ENCODE measurements at places on chromosomes 7 and 10.

DNA sequence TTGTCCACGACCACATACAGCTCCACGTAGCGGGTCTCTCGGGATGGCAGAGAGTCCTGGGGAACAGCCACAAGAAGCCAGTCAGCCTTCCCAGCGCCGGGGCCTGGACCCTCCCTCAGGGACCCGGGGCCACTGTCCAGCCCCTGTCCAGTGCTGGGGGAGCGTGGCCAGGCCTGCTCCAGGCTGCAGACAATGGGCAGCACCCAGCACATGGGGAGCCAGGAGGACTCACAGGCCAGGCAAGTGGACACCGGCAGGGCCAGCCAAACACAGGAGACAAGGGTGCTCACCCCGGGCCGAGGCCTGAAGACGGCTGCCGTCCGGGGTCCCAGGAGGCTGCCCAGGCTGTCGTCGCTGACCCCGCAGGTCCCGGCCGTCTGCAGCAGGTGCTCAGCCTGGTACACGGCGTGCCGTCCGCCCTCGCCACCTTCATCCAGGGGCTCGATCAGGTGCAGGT lies 3.7 kb downstream of the ADAM8 start:
- no peak for DNase-seq

- no peak for DNase-seq
Observed at GRCh38 chr10:34938399-34938670, 123.2 kb upstream of the PARD3 start.

DNA sequence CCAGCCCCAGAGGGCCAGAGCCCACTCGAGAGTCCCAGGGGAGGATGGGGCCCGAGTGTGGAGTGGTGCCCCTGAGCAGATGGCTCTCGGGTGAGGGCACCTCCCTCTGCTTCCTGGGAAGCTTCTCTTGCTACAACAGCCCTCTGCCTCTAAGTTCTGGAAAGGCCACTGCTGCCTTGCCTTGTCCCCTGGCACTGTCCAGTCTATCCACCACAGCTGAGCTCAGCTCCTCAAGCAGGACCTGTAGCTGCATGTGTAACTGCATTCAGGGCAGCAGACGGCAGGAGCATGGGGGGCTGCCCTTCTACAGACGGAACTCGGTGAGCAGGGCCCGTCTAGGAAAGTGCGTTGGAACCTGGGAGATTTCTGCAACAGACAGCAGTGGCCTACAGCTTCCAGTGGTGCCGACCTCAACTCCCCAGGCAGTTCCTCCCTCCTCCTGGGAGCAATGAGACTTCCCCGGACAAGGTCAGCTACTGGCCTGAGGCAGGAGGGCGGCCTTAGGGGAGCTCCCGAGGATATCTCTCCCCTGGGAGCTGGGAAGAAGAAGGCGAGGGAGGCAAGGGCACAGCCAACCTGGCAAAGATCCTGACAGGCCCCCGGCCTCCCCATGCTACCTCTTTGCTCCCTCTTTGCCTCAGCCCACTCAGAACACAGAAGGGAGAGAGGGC lies 88.5 kb downstream of the DLG5 start:
- no peak for DNase-seq

- DNase-seq: no peak
Observed at GRCh38 chr7:27516421-27516820, 146.3 kb downstream of the HIBADH start.

DNA sequence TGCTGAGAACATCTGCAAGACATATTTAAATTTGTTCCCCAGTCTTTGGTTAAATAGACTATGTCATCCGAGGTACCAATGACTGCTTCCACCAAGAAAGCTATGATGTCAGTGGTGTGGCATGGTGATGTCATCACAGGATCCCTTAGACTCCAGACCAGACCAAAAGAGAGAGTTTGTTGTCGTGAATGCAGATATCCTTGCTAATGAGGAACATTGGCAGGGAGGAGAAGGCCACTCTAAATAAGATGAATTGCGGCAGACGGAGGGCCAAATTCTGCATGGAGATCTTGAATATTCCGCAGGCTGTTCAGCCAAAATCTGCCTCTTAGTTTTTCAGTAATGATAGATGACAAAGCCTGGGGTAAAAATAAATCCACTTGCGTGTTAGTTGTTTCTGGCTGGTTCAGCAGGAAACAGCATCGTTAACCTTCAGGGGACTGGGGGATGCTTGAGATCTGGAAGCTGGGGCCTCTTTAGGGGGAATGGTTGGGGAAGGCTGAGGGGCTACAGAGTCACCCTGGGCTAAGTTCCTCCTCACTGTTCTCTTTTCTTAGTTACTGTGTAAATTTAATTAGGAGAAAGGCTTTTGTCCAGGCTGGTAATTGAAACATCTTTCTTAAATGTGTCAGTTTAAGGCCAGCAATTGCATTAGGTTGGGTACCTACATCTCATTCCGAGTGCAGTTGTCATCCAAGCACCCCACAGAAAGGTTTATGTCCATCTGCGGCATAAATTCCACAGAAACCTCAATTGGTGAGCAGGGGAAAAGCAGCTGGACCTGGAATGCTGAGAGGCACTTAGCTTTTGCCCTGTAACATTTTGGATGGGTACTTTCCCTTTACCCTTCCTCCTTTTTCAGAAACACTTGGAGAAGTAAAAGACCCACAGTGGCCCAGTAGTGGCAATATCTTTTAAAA lies 11.6 kb upstream of the CAMK1D start:
- no peak for DNase-seq

DNA sequence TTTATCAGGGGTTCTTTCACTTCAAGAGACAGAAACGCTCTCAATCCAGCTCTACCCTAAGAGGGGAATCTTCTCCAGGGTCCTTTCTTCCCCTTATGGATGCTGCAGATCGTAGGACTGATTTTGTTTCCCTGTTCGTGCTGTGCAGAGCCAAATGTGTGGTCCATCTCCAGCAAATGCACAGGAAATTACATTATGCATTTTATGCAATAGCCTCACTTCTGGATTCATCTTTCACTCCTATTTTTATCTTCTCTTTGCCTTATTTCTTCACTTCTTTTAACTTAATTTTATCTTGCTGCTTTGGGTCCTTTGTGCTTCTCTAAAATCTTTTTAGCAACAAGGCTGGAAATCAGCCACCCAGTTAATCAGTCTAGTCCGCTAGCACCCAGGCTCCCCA lies 184.5 kb upstream of the INHBA start:
- DNase-seq: no peak

DNA sequence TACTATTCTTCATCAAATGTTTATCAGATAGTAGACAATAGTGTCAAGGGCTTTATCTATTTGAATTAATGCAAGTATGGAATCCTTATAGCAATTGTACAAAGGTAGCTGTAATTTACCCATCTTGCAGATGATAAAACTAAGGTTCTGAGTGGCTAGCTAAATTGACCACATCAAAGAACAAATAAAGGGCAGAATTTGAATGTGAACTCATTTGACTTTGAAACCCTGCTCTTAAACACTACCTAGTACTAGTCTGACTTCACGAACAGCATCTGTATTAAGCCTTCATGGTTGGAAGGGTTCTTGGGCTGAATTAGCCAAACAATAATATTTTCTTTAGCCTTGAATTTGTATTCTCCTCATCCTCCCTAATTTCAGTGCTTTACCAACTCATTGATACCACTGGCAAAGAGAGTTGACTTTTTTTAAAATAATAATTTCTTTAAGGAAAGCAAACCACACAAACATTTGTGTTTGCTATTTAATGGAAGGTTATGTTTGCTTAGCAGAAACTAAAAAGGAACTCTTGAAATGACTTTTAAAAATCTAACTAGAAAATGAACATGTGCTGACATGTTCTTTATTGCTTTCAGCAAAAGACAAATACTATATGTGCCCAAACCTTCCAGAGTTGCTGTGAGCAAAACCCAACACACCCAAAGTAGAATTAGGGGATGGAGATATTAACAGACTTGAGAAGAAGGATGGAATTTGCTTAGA lies 322.6 kb downstream of the RNLS start:
- no peak for DNase-seq

DNA sequence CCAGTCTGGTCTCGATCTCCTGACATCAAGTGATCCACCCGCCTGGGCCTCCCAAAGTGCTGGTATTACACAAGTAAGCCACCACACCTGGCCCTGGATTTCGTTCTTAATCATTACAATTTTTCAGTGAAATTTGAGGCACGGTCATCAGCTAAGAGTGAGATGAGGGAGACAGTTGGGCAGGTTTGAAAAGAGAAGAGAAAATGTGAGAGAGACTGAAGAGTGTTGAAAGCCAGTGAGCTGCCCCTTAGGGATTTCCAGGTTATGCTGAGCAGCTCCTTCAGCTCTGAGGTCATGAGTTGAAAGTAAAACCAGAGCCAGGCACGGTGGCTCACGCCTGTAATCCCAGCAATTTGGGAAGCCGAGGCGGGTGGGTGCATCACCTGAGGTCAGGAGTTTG lies 5.9 kb upstream of the UPF2 start:
- DNase-seq: no peak

All from CD4-positive, alpha-beta T cell treated with Interleukin-6 at 100 ng/mL for 8 hours (primary cell).